DMS53 (cell line): ENCODE measurements at places on chromosomes 2 and 18.

GRCh38 chr2:193272011-193272410 lies 1077.3 kb upstream of the TMEFF2 start:
- no peak for DNase-seq

- DNase-seq, result peak; percentile 74
These were observed 129.8 kb upstream of the FSIP2 start for GRCh38 chr2:185608799-185609198.

DNA sequence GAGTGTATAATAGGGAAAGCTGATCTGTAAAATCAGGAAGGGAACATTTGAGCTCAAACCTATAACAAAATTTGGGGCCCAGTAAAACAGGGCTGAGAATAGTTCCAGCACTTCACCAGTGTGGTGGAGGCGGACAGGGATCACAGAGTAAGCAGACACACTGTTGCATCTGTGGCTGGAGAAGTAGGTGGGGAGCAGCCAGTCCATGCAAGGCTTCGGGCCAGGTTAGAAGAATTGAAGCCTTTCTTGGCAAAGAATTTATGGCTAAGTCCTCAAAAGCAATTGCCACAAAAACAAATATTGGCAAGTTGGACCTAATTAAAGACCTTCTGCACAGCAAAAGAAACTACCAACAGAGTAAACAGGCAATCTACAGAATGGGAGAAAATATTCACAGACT lies 93.8 kb upstream of the ZBTB14 start:
- no peak for DNase-seq

DNA sequence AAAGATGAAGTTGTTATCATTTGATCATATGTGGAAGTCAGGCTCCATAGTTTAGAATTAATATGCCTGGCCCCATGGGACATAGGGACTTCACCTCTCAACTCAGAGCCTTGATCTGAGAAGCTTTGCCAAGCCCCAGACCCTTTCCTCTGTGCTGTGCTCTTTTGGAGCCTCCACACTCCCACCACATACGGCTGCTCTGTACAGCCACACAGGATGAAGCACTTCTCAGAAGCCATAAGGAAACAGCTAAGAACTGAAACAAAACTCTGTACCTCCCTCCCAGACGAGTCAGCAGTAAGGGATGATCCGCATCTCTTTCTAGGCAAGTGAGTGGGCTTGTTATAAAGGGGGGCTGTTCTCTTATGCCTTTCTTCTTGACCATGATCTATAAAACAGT lies 66.5 kb downstream of the CAB39 start:
- DNase-seq, result no peak

DNA sequence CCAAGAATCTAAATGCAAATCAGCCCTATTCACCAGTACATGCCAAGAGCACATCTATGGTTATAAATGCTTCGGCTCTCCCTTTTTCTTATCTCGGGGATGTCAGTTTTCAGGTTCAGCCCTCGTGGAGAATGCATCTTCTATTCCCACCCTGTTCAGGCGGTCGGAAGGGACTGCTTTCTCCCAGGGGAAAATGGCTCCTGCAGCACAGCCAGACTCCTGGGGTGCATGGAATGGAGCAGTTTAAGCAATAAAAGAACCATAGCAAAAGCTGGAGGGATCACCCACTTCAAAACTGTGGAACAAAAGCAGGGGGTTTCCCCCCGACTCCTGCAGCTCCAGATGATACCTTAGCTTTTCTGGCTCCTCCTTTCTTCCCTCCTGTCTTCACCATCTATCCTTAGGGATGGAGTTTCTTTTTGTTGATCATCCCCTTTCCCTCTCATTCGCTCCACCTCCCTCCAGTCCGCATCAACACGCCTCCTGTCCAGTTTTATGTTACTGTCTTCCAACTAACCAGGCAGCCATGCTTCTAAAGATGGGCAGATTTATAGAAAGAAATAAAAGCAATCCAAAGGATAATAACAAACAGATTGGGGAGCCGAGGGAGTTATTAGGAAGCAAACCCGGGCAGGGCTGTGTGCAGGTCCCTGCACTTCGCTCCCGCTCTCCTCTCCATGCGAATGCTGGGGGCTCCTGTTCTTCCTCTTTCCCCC lies 356.2 kb upstream of the SMIM21 start:
- no peak for DNase-seq

GRCh38 chr2:152134488-152135280 lies 35.8 kb upstream of the CACNB4 start:
- no peak for DNase-seq

GRCh38 chr18:62898359-62898758 lies 183.0 kb downstream of the PHLPP1 start:
- no peak for DNase-seq

- DNase-seq, result no peak
These were observed 216.4 kb upstream of the OSR1 start for GRCh38 chr2:19574778-19575260.

GRCh38 chr2:172627181-172627580 lies 71.3 kb downstream of the PDK1 start:
- DNase-seq, result no peak

DNA sequence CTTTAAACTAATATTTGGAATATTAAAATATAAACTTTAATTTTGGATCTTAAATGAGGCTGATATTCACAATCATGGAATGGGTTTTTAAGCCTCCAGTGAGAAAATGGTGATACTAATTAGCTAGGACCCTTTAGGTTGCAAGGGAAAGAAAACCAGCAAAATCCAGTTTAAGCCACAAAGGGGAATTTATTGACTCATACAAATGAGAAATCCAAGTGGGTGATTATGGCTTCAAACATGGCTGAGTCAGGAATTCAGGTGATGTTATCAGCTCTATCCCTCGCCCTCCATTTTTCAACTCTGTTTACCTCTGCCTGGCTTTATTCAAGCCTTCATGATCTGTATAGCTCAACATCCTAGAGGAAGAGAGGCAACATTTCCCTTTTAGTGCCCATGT lies 75.3 kb upstream of the DLX2 start:
- DNase-seq, result no peak

DNA sequence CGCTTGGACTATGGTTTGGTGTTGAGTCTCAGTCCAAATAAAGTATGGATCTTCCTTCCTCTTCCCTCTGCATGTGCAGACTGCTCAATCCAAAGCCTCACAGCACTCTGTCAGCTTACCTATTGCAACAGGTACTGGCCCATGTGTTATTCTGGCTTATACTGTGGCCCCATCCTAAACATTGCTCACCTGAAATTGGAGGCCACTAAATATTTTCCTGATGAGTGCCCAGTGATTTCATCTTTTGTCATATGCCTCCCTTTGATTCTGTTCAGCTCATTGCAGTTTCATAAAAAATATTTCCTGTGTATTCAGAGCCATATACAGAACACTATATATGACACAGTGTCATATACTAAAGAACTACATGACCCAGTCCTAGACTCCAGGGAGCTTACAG lies 86.3 kb upstream of the FAM136A start:
- DNase-seq, result no peak

GRCh38 chr2:192407692-192408091 lies 213.0 kb upstream of the TMEFF2 start:
- no peak for DNase-seq

GRCh38 chr18:45024357-45025088 lies 343.8 kb downstream of the SETBP1 start:
- DNase-seq, result no peak

DNA sequence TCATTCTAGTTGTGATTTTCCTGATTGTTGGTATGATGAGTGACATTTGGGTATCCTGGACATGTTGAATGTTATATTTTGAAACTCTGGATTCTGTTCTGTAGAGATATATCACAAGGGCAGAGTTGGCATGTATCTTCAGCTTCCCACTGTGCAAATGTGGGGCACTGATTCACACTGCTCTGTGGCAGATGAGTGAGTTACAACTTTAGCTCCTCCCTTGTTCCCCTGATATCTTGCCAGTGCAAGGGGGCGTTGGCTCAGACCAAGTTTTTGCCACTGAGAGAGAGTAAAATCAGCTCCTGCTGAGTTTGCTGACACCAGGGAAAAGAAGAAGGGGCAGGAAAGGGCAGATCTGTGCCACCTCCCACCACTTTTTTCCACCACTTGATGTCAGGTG lies 199.6 kb upstream of the MMADHC start:
- DNase-seq, result no peak

DNA sequence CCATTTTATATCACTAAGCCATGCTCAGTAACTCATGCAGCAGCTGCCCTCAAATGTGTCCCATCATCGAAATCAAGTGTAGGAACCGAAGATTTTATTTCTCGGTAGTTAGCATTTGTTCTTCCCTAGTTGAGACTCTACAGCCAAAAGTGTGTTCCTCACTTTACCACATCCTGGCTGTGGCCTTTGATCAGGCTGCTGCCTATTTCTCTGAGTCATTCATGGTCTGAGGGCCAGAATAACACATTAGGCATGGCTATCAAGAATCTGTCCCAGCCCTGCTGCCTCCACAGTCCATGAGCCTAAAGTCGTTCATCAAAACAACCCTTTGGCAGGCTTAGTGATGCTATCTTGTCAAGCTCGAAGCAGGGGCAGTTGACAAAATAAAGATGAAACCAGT lies 300.1 kb downstream of the TDRD15 start:
- DNase-seq, result no peak

DNA sequence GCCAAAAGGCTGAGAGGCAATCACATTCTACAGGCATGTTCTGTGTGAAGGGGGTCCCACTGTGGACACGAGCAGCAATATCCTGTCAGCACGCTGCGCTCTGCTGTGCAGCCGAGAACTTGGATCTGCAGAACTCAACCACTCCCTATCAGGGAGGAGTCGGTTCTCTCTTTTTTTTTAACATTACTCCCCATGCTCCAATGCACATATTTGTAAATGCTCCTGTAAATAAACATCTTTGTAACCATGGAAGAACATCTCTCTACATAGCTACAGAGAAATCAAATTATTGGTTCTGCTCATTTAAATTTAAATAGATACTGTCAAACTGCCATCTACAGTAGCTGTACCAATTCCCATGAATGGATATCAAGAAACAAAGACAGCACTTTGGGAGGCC lies 3.0 kb upstream of the ANKRD23 start:
- DNase-seq, result no peak

GRCh38 chr18:28669165-28669564 lies 492.2 kb upstream of the CDH2 start:
- no peak for DNase-seq

DNA sequence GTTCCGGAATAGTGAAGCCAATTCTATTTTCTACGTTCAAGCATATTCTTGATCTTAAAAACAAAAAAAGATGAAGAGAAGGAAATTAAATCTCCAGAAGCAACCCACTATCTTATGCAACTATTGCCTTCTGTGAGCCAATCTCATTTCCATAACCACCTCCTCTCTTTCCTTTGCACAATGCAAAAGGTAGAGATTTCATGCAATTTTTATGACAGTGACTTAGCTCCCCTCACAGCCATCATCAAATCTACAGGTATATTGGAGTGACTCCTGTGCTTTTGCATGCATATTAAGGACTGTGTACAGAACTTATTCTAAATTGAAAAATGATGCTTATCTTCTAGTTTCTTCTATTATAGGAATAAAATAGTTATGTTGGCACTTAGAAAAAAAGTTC lies 191.8 kb downstream of the DCC start:
- DNase-seq, result no peak

GRCh38 chr2:85961053-85961452 lies 72.3 kb upstream of the ST3GAL5 start:
- peak; percentile 63 for DNase-seq

DNA sequence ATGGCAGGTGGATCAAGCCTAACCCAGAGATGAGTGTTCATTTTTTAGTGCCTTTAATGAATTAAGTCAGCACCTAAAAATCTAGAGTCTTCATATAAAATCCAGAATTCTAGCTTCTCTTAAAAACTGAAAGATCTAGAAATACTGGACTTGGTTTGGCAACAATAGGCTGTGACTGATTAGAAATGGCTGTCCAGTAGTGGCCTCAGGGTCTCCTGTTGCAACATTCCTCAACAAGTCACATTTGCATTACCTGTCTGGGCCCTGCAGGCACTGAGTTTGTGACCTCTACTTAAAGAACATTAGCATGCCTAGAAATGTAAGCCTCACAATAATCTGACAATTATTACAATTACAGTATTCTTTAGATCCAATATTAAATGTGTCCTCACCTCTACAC lies 33.1 kb downstream of the MBD2 start:
- DNase-seq, result no peak

DNA sequence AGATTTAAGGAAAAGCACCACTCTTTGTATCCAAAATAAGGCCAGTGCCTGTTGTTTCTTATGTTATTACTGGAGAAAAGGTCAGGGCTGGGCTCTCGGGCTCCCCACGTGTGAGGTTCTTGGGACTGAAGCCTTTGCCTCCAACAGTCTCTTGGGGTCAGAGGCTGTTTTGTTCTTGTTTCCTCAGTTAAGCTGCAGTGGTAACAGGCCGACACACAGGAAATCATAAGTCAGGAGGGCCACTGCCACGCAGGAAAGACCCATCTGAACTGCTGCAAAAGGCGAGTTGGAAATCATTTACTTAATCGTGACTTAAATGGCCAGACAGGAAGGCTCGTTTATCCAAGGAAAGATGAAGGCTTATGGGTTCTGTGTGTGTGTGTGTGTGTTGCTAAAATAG lies 30.3 kb upstream of the IL37 start:
- DNase-seq, result no peak

DNA sequence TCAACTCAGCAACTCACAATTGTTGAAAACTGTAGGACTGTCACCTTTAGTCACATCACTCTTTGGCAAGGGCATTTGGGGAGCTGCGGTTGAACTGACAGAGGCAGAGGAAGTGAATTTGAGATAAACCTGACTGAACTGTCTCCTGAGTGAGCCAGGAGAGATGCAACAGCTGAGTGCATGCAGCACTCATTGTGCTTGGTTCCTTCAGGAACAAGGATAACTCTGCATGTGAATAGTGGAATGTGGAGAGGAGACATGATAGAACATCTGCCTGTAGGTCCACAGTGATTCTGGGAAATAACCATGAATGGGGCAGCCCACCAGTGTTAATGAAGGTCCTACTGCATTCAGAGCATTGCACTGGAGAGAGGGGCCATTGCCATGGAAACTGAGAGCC lies 494.7 kb downstream of the STK39 start:
- no peak for DNase-seq

- peak; percentile 61 for DNase-seq
These were observed 32.3 kb downstream of the DNMT3A start for GRCh38 chr2:25309402-25309801.

DNA sequence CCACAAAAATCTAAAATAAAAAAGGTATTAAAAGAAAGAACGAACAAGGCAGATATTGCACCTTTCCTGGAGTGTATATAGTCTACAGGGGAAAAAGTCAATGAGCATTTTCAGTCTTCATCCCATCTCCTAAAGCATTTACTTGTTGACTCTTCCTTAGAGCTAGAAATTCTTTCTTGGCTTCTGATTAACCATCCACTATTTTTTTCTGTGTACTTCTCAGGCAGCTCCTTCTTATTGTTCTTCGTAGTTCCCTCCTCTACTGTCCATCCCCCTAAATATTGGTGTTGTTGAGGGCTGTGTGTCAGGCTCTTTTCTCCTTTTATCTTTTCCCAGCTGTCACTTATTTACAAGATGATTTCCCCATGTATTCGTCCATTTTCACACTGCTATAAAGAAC lies 3.5 kb upstream of the LAPTM4A start:
- DNase-seq, result no peak

GRCh38 chr18:36818652-36819051 lies 10.2 kb downstream of the TPGS2 start:
- DNase-seq, result no peak

GRCh38 chr2:237217995-237218616 lies 132.4 kb downstream of the COPS8 start:
- no peak for DNase-seq

- no peak for DNase-seq
These were observed 62.3 kb upstream of the ITGA4 start for GRCh38 chr2:181394741-181395437.
